Upper lobe of right lung (tissue), 1 donor: ENCODE measurements at places on chromosomes 11 and 22. TPM values are rescaled to one million over a fixed set of nuclear protein-coding genes. Genes with fewer than 3 reads are reported as not detected.

GRCh38 chr22:38454353-38455075, 485 bp downstream of the KCNJ4 start:
- no peaks in the 10 kb centered on the region for H3K36me3 ChIP-seq
- no peak for DNase-seq
- H3K27me3 ChIP-seq = peaks cover 69% of the 10 kb centered on the region
- no peak overlapping the region for H3K27ac ChIP-seq

- H3K4me1 ChIP-seq = peaks cover 18% of the 10 kb centered on the region
- no peaks in the 10 kb centered on the region for H3K27me3 ChIP-seq
- no peaks in the 10 kb centered on the region for H3K36me3 ChIP-seq
- no peak overlapping the region for H3K4me3 ChIP-seq
Measured at GRCh38 chr11:18383388-18384156, 10.8 kb upstream of the LDHA start.

- no peak for DNase-seq
- no peaks in the 10 kb centered on the region for H3K27me3 ChIP-seq
- no peak overlapping the region for H3K4me3 ChIP-seq
- H3K27ac ChIP-seq = no peak overlapping the region
- no peaks in the 10 kb centered on the region for H3K4me1 ChIP-seq
Measured at GRCh38 chr11:105324156-105324555, 184.6 kb upstream of the CARD18 start.

DNA sequence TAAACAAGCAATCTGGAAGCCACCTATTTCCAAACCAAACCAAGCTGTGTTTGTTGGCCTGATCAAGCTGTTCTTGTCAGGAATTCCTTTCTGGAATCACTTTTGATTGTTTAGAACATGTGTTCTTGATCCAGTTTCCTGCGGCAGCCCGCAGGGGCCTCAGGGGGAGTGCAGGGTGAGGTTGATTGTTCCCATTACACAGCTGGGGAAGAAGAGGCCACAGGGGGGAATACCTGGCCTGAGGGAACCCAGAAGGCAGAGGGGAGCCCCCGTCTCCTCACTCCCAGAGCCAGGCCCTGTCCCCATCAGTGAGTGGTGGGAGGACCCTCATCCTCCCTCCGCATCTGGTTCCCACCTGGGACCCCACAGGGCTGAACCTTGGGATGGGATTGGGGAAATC, 4.2 kb downstream of the MRGPRD start:
- no peak overlapping the region for H3K27ac ChIP-seq
- peak; percentile 29 for DNase-seq
- H3K4me1 ChIP-seq = no peaks in the 10 kb centered on the region
- no peaks in the 10 kb centered on the region for H3K27me3 ChIP-seq
- no peak overlapping the region for H3K4me3 ChIP-seq

DNA sequence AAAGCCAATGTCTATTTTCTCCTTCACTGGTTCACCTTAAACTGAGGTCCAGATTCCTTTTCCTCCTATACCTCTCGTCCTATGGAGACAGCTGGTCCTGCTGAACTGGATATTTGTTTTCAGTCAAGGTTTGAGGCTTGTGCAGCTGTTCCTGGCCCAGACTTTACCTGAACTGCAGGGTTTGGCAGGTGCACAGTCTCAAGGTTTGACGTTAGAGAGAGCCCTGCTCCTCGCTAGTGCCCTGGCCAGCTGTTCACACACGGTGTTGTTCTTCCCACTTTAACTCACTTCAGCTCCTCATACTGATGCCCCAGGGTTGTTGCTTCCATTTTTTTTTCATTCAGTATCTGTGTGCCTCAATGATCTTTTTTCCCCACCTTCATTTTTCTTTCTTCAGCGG, 74.0 kb upstream of the TTC12 start:
- peaks cover 4% of the 10 kb centered on the region for H3K27me3 ChIP-seq
- H3K4me1 ChIP-seq = no peaks in the 10 kb centered on the region
- no peaks in the 10 kb centered on the region for H3K36me3 ChIP-seq
- H3K27ac ChIP-seq = no peak overlapping the region

GRCh38 chr11:119788911-119789560, 60.0 kb upstream of the NECTIN1 start:
- H3K27me3 ChIP-seq = peaks cover 15% of the 10 kb centered on the region
- H3K27ac ChIP-seq = no peak overlapping the region
- no peak overlapping the region for H3K4me3 ChIP-seq
- H3K4me1 ChIP-seq = no peaks in the 10 kb centered on the region
- no peaks in the 10 kb centered on the region for H3K36me3 ChIP-seq

DNA sequence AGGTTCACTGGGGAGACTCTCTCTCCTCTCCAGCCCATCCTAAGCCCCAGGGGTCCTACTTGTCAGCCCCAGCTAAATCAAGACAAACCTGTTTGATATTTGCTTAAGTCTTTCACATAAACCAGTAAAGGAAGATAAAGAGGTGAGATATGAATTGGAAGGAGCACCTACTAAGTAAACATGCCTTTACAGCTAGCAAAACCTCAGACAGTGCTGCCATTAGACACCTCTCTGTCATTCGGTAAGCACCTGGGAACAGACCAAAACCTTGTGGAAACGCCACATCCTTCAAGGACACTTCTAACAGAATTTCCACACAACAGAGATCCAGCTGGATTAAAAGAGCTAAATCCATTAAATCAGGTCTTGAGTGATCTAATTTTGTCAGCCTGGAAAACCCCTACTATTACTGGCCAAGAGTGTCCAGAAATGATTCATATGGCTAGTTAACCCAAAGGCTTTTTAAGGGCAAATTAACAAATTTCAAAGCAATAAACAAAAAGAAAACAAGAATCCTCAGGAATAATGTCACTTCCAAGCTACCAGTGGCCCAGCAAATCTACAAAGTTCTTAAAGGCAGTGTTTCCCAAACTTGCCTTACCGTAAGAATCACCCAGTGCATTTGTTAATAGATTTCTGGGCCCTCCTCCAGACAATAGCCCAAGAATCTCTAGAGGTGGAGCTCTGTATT, 2.4 kb downstream of the VPS37C start:
- no peak overlapping the region for H3K4me3 ChIP-seq
- no peaks in the 10 kb centered on the region for H3K27me3 ChIP-seq
- DNase-seq = no peak
- no peaks in the 10 kb centered on the region for H3K36me3 ChIP-seq
- peaks cover 21% of the 10 kb centered on the region for H3K4me1 ChIP-seq

Gene PLAAT3
- total RNA-seq = 70.3 TPM

- H3K4me3 ChIP-seq = no peak overlapping the region
- H3K36me3 ChIP-seq = no peaks in the 10 kb centered on the region
- H3K27ac ChIP-seq = no peak overlapping the region
- peaks cover 18% of the 10 kb centered on the region for H3K27me3 ChIP-seq
Measured at GRCh38 chr22:44243761-44244160, 63.0 kb downstream of the PARVG start.

DNA sequence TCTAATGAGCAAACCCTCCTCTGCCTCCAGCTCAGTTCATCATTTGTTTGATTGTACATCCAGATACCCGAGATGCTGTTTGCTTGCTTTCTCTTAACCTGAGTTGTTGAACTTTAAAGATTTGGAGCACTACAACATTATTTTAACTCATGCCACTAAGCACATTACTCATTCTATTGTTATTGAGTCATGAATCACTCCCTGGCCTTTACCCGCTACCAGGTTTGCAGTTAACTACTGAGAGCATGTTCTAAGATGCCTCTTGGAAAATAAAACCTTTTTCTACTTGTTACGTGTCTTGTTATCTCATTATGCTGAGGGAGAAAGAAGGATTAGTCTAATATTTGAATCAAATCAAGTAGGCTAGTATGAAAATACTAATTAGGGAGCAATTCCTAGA, 720.6 kb upstream of the ANO5 start:
- H3K36me3 ChIP-seq = no peaks in the 10 kb centered on the region
- no peak for DNase-seq

DNA sequence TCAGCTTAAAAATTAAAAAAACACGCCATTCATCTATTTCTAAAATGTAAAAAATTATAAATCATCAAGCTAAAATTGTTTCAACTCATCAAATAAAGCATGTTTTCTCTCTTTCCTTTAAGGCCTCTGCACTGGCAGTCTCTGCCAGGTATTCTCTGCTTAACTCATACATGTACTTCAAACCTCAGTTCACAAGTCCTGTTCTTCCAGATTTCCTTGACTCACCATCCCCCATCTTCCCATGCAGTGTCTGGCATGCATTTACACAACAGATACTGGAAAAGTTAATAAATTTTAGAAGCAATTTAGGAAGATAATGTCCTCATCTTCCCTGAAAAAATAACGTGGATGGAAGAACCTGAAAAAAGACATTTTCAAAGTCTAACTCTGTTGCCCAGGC, 32.5 kb downstream of the CSTF3 start:
- no peaks in the 10 kb centered on the region for H3K27me3 ChIP-seq
- H3K4me1 ChIP-seq = no peaks in the 10 kb centered on the region
- H3K36me3 ChIP-seq = no peaks in the 10 kb centered on the region
- no peak overlapping the region for H3K4me3 ChIP-seq
- no peak overlapping the region for H3K27ac ChIP-seq

DNA sequence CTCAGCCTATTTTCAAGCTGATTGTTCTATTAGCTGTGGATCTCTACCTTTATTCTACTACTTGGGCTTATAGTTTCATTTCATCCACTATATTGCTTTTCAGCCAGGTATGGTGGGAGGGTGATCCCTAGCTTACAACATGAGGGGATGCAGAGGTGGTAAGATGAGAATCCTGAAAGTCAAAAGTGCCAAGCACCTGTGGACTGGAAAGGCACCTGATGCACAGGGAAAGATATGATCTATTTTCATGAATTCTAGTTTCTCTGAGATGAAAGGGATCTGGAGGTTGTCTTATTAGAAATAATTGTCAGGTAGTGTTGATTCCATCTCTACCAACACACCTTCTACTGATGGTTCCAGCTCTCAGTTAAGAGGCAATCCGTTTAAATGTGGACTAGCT, 21.6 kb upstream of the IL18BP start:
- H3K4me1 ChIP-seq = no peaks in the 10 kb centered on the region
- no peaks in the 10 kb centered on the region for H3K27me3 ChIP-seq
- no peak for DNase-seq
- no peak overlapping the region for H3K4me3 ChIP-seq

Gene USP35
- total RNA-seq = 7.1 TPM

DNA sequence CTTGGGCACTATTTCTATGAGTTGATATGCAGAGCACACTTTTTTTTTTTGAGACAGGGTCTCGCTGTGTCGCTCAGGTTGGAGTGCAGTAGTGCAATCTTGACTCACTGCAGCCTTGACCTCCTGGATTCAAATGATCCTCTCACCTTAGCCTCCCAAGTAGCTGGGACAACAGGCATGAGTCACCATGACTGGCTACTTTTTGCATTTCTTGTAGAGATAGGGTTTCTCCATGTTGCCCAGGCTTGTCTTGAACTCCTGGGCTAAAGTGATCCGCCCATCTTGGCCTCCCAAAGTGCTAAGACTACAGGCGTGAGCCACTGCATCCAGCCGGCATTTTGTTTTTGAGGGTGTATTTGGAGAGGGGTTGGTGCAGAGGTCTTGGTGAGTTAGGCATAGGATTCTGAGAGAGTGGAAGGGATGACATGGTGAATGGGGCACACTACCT, 29.9 kb upstream of the MTCH2 start:
- no peaks in the 10 kb centered on the region for H3K36me3 ChIP-seq
- no peak overlapping the region for H3K27ac ChIP-seq
- no peak overlapping the region for H3K4me3 ChIP-seq
- no peaks in the 10 kb centered on the region for H3K27me3 ChIP-seq

GRCh38 chr11:15490535-15490934, 375.8 kb downstream of the INSC start:
- H3K4me1 ChIP-seq = no peaks in the 10 kb centered on the region
- no peaks in the 10 kb centered on the region for H3K27me3 ChIP-seq
- no peaks in the 10 kb centered on the region for H3K36me3 ChIP-seq
- no peak for DNase-seq
- no peak overlapping the region for H3K4me3 ChIP-seq

Gene EHBP1L1
- 88.3 TPM for total RNA-seq

Gene MIAT
- 6.1 TPM for total RNA-seq

- no peaks in the 10 kb centered on the region for H3K4me1 ChIP-seq
- DNase-seq = peak; percentile 69
- no peaks in the 10 kb centered on the region for H3K36me3 ChIP-seq
- H3K27me3 ChIP-seq = peaks cover 15% of the 10 kb centered on the region
- H3K4me3 ChIP-seq = peak overlapping the region; percentile 57
- H3K27ac ChIP-seq = peak overlapping the region; percentile 73
Measured at GRCh38 chr11:12008790-12009616, 577 bp upstream of the DKK3 start.

DNA sequence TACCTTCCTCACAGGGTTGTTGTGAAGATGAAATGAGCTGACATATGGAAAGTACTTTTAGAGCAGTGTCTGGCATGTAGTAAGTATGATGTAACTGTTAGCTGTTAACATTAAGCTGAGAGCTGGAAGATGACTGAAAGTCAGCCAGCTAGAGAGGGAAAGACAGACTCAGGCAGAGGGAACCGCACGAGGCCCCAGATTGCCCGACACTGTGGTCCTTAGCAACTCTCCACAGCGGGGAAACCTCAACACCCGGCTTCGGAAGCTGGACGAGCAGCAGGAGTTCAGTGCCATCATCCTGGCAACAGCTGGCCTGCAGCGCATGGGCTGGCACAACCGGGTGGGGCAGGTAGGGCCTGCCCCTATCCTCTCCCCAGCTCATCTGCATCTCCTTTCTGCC, 6.5 kb downstream of the HMBS start:
- DNase-seq = no peak
- peaks cover 3% of the 10 kb centered on the region for H3K36me3 ChIP-seq
- no peak overlapping the region for H3K27ac ChIP-seq
- H3K4me3 ChIP-seq = no peak overlapping the region

- no peaks in the 10 kb centered on the region for H3K4me1 ChIP-seq
- peak; percentile 59 for DNase-seq
- no peak overlapping the region for H3K4me3 ChIP-seq
- H3K27me3 ChIP-seq = no peaks in the 10 kb centered on the region
- no peak overlapping the region for H3K27ac ChIP-seq
Measured at GRCh38 chr11:69483691-69484426, 2.4 kb downstream of the LINC01488 start.

- peaks cover 2% of the 10 kb centered on the region for H3K36me3 ChIP-seq
- H3K27me3 ChIP-seq = no peaks in the 10 kb centered on the region
- no peak overlapping the region for H3K27ac ChIP-seq
- H3K4me3 ChIP-seq = no peak overlapping the region
- no peaks in the 10 kb centered on the region for H3K4me1 ChIP-seq
- no peak for DNase-seq
Measured at GRCh38 chr11:45817191-45817590, 12.2 kb downstream of the SLC35C1 start.

Gene MUC5B
- total RNA-seq = 1.2 TPM

Gene APOBEC3F
- 9.0 TPM for total RNA-seq

GRCh38 chr11:122637541-122637940, 18.0 kb upstream of the UBASH3B start:
- no peaks in the 10 kb centered on the region for H3K27me3 ChIP-seq
- H3K36me3 ChIP-seq = no peaks in the 10 kb centered on the region
- no peak overlapping the region for H3K4me3 ChIP-seq
- no peaks in the 10 kb centered on the region for H3K4me1 ChIP-seq
